Hematopoietic multipotent progenitor cell (in vitro differentiated cells): ENCODE measurements at places on chromosomes 5 and 9. TPM values are rescaled to one million over a fixed set of nuclear protein-coding genes. Genes with fewer than 3 reads are reported as not detected.

The PCDHAC2 gene
- total RNA-seq = under 0.01 TPM

The CATSPER3 gene
- total RNA-seq = 0.27 TPM

The PCDHGC3 gene
- 1.1 TPM for total RNA-seq

The SH3GL2 gene
- total RNA-seq = not detected

The SLC23A1 gene
- total RNA-seq = 7.0 TPM

The SPATA6L gene
- not detected for total RNA-seq

The SEMA6A gene
- total RNA-seq = 0.27 TPM

The PCDH1 gene
- total RNA-seq = 0.27 TPM

The PCDHB2 gene
- total RNA-seq = 0.27 TPM

The SHC3 gene
- 0.27 TPM for total RNA-seq

The DMRT3 gene
- total RNA-seq = under 0.01 TPM

The PKD2L2 gene
- under 0.01 TPM for total RNA-seq

The RGS14 gene
- total RNA-seq = 46.0 TPM

The RPP25L gene
- 61.7 TPM for total RNA-seq

The HMCN2 gene
- under 0.01 TPM for total RNA-seq

The ST6GALNAC4 gene
- total RNA-seq = 70.3 TPM

The FAM81B gene
- total RNA-seq = 1.9 TPM

The ADAMTSL1 gene
- total RNA-seq = under 0.01 TPM

The CD72 gene
- total RNA-seq = 6.7 TPM

The JAKMIP2 gene
- total RNA-seq = 8.6 TPM

The IFNB1 gene
- total RNA-seq = under 0.01 TPM

The DMGDH gene
- total RNA-seq = 1.3 TPM

The SLC25A48 gene
- under 0.01 TPM for total RNA-seq

The DDX4 gene
- total RNA-seq = not detected

The BSPRY gene
- total RNA-seq = 55.7 TPM

The DCAF10 gene
- 14.3 TPM for total RNA-seq

The MYMK gene
- total RNA-seq = not detected

The PLPPR1 gene
- total RNA-seq = not detected

The IFNK gene
- total RNA-seq = not detected

The ALDH1A1 gene
- total RNA-seq = 85.9 TPM

The OR1J1 gene
- total RNA-seq = under 0.01 TPM

The PRELID2 gene
- 13.2 TPM for total RNA-seq

The ADAMTS6 gene
- total RNA-seq = 1.9 TPM

The TMEM174 gene
- not detected for total RNA-seq

The NAIP gene
- 9.7 TPM for total RNA-seq

The STPG3 gene
- 0.54 TPM for total RNA-seq

The DMRT2 gene
- total RNA-seq = not detected

The AP3S1 gene
- 12.1 TPM for total RNA-seq

The FOXE1 gene
- not detected for total RNA-seq

The IL31RA gene
- total RNA-seq = not detected

The GPR150 gene
- total RNA-seq = 0.54 TPM

The PCDHA5 gene
- under 0.01 TPM for total RNA-seq

The ANGPTL2 gene
- total RNA-seq = under 0.01 TPM

The PCDHB16 gene
- total RNA-seq = not detected

The PRDM9 gene
- total RNA-seq = under 0.01 TPM

The EGFL7 gene
- total RNA-seq = 272 TPM

The TXNDC8 gene
- total RNA-seq = not detected

The ZBED3 gene
- total RNA-seq = 7.0 TPM

The RC3H2 gene
- total RNA-seq = 32.6 TPM

The CAMK4 gene
- 0.27 TPM for total RNA-seq

The TMEM232 gene
- total RNA-seq = 1.9 TPM

The COL15A1 gene
- under 0.01 TPM for total RNA-seq

The TAS2R1 gene
- not detected for total RNA-seq

The BTNL8 gene
- under 0.01 TPM for total RNA-seq

The ENTPD2 gene
- total RNA-seq = not detected

The IFNE gene
- total RNA-seq = not detected

The QRFP gene
- under 0.01 TPM for total RNA-seq

The PLPP7 gene
- total RNA-seq = 5.9 TPM

The GMCL2 gene
- not detected for total RNA-seq
